H54 (cell line): ENCODE measurements at places on chromosomes 1 and 21.

DNA sequence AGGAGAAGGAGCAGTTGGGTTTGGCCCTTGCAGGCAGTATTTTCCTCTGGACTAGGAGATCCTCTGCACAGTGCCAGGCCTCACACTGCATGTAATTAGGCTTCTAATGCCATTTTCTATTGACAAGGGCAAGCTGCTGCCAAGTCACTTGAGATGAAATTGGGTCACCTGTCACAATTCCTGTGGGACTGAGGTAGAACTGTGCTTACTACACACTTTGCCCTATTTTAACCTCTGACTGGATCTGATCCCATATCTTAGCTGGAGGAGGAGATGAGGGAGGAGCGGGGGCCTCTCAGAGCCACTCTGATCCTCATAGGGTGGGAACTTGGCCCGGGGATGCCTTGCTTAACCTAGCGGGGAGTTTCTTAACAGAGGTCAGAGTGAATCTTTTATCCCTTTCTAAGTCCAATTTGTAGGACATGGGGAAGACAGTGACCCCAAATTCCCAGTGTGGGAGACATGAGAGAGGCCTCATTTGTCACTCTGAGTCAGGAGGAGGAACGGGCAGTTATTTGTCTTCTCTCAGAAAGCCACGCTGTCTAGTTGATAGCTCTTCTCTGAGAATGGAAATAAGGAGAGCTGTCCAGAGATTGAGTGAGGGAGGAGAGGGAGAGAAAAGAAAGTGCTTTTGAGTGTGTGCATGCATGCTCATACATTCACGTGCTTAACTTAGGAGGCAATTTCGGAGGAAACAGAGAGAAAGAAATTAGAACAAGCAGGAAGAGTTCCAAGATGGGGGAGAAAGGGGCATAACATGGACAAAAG, 121.3 kb downstream of the CACNA1E start:
- no peak for DNase-seq

DNA sequence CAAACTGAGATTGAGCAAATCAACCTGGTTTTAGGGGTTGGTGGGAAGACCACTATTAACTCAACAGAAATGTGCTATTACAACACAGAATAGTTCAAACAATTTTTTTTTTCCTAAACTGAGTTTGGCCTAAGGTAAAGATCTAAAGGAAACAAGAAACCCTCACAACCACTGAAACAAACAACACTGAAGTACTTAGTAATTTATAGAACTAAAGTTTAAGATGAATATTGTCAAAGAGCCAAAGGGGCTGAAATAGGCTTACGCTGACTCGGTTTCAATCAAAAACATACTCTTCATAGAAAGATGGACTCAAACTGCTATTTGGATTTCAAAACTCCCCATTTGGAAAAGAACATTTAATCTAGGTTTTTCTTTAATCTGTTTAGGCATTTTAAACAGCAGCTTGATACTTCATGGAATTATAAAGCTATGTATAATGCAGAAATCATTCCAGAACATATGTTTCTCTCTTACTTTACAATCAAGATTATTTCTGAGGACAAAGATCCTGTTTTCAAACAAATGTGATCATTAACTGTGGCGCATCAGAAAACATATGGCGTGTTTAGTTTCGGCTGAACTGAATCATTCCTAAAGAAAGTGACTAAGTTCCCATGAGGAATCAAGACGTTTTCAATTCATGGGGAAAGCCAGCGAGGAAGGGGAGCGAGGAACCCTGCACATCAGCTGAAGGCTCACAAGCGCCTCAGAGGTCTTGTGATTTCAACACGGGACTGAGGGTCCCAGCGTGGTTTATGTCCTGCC, 62.7 kb downstream of the SYT6 start:
- DNase-seq = no peak

DNA sequence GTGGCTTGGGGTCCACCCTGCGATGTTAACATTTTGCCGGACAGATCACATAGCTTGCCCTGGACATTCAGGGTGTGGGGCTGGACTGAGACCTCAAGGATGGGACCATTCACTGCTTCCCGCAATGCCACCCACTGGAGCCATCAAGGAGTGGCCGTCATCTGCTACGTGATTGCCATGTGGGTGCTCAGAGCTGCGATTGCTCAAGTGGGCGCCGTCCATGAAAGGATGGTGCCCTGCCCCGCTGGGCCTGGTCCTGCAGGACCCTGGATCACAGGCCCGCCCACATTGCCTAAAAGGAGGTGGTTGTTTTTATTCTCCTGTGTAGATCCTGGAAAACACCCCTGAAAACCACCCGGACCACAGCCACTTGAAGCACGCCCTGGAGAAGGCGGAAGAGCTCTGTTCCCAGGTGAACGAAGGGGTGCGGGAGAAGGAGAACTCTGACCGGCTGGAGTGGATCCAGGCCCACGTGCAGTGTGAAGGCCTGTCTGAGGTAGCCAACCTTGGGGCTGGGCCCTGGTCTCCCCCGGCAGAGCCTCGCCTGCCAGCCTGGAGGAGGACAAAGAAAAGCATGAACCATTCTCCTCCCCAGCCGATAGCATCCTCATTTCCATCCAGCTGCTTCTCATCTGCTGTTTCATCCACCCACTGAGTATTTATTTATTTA, 40.4 kb downstream of the ATP5PO start:
- no peak for DNase-seq

- no peak for DNase-seq
These were observed 181.8 kb downstream of the TPR start for GRCh38 chr1:186193224-186193623.

DNA sequence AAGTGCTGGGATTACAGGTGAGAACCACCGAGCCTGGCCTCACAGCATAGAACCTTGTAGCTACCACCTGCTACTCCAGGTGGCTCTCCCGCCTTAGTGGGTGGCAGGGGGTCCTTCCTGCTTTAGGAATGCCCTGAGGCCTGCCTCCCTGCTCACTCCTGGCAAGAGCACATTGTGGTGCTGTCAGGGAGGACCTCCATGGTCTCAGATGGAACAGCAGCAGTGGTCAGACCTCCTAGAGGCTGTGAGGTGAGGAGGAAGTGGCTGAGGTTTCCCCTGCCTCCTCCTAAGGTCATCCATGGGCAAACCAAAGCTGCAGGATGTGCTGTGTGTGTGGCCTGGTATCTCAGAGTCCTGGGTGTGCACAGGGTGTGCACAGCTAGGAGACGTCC, 6.7 kb downstream of the SOX13 start:
- DNase-seq = peak; percentile 51

DNA sequence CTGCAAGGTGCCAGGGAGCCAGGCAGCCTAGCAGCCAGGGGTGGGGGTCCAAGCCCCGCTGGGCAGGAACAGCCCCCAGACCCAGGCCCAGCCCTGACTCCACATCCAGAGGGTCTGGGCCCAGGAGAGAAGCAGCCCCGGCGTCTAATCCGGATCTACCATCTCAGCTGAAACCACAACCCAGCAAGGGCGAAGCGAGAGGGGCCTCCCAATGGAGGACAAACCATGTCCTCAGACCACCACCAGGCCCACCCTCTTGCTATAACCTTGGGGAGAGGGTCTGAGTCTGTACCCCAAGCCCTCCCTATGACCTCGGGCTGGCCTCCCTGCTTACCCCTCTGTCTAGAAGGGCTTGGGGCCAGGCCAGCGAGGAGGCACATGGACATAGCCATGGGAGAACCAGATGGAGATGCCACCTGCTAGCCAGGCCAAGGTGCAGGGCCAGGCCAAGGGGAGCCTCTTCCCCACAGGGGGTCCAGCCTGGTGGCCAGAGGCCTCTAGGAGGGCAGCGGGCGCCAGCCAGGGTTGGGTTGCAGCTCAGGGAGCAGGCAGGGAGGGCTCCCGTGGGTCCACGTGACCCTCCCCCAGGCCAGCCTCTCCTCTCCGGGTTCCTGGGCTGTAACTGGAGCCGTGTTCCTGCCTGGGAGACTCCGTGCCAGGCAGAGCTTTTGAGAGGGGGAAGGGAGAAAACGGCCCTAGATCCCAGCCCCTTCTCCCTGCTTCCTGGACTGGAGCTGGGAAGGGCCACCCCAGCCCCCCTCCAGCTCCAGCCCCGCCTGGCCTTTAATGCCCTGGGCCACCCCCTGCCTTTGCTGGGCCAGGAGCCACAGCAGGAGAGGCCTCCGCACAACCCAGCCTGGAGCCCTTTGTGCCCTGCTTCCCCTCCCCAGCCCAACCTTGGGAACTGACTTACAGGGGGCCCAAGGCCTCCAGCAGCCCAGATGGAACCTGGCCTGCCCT, 2.5 kb downstream of the WNT9A start:
- DNase-seq = no peak

DNA sequence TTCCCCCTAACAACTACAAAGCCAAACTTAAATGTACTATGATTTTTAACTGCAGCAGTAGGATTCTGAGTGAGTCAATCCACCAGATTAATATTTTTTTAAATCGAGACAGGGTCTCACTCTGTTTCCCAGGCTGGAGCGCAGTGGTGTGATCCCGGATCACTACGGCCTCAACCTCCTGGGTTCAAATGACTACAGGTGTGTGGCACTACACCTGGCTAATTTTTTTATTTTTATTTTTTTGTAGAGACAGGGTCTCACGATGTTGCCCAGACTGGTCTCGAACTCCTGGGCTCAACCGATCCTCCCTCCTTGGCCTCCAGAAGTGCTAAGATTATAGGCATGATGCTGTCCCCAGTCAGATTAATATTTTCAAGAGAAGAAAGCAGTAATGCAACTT, 88.1 kb downstream of the SLC45A1 start:
- DNase-seq = no peak

DNA sequence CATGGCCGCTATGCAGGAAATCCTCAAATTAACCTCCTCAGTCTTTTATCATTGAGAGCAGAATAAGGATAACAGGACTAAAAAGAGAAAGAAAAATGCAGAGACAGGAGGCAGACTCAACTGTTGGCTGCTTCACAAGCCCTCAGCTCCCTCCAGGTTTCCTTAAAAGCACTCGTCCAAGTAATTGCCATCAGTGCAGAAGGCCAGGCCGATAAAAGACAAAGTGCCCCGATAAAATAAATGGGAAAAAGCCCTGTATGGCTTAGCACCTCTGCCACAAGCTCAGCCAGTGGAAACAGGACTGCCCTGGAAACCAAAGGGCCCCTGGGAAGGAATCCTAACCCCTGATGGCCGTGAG, 8.1 kb downstream of the S100A6 start:
- DNase-seq = no peak

- DNase-seq = peak; percentile 50
These were observed 283.5 kb downstream of the C1orf94 start for GRCh38 chr1:34460193-34460592.

- no peak for DNase-seq
These were observed 15.0 kb downstream of the PIK3C2B start for GRCh38 chr1:204479387-204480136.

DNA sequence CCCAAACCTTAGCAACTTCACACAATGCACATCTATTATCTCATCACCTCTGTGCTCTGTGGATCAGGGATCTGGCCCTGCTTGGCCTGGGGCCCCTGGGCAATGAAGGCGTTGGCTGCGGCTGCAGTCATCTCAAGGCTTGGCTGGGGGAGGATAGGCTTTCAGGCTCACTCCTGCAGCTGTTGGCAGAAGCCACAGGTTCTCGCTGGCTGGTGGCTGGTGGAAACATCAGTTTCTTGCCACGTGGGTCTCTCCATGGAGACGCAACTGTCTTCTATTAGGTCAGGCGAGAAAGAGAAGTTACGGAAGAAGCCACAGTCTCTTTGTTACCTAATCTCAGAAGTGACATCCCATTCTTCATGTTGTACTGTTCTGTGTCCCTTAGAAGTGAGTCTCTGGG, 3.6 kb upstream of the NPPA start:
- DNase-seq = no peak

GRCh38 chr1:86194491-86195034, 38.0 kb upstream of the COL24A1 start:
- no peak for DNase-seq

GRCh38 chr1:51240084-51240483, 4.0 kb downstream of the RNF11 start:
- DNase-seq = no peak

- no peak for DNase-seq
These were observed 44.6 kb upstream of the SLC30A1 start for GRCh38 chr1:211623515-211623914.
